Activated CD4-positive, alpha-beta T cell treated with anti-CD3 and anti-CD28 coated beads, Interleukin-2, Interleukin-4, amounts not matched to agents 100 ng/mL and 50 ng/mL, durations not matched to agents 16 hours and 8 hours (primary cell): ENCODE measurements at places on chromosomes 3 and 15.
A peak's percentile ranks its signal among the peaks of the same experiment; 100 is the strongest.

GRCh38 chr3:188491276-188491687 is 337.3 kb downstream of the LPP start:
- no peak for DNase-seq

DNA sequence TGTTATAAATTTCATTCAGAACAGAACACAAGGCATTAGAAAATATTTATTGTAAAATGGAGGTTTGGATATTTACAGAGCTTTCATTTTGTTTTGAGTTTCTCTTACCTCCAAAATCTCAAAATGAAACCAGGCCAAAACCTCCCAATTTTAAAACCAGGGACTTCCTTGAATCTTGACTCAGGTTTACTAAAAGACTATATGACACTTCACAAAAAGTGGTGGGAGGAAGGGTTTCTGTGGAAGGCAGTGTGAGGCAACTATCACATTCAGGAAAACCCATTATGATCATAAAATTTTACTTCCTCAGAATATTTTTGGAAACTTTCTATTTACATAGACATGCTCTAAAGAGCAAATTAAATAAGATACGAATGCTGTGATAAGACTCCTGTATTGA is 205.8 kb upstream of the EOMES start:
- DNase-seq: peak; percentile 54

GRCh38 chr3:152256851-152257562 is 11.7 kb upstream of the MBNL1 start:
- no peak for DNase-seq

GRCh38 chr3:19757773-19758172 is 176.2 kb downstream of the EFHB start:
- no peak for DNase-seq

- DNase-seq: no peak
Measured at GRCh38 chr15:48547286-48547685, 98.2 kb downstream of the FBN1 start.
